Muscle of back (tissue), 13 donors: ENCODE measurements at places on chromosomes 13 and 19. TPM values are rescaled to one million over a fixed set of nuclear protein-coding genes. Genes with fewer than 3 reads are reported as not detected.

DNA sequence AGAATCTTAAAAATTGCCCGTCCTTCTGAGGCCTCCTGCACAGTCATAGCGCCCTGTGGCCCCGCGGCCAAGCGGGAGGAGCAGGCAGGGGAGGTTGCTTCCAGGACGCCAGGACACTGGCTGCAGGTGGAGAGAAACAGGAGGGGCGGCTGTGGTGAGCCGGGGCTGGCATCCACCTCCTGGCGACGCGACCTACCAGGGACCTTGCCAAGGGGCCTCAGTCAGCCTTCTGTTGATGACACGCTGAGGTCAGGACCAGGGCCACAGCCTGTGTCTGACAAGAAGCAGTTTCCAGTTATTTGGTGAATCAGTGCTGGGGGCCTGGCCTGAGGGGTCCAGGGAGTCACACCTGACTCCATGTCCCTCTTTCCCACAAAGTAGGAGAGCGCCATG, 13.3 kb upstream of the MKNK2 start:
- no peak for DNase-seq

DNA sequence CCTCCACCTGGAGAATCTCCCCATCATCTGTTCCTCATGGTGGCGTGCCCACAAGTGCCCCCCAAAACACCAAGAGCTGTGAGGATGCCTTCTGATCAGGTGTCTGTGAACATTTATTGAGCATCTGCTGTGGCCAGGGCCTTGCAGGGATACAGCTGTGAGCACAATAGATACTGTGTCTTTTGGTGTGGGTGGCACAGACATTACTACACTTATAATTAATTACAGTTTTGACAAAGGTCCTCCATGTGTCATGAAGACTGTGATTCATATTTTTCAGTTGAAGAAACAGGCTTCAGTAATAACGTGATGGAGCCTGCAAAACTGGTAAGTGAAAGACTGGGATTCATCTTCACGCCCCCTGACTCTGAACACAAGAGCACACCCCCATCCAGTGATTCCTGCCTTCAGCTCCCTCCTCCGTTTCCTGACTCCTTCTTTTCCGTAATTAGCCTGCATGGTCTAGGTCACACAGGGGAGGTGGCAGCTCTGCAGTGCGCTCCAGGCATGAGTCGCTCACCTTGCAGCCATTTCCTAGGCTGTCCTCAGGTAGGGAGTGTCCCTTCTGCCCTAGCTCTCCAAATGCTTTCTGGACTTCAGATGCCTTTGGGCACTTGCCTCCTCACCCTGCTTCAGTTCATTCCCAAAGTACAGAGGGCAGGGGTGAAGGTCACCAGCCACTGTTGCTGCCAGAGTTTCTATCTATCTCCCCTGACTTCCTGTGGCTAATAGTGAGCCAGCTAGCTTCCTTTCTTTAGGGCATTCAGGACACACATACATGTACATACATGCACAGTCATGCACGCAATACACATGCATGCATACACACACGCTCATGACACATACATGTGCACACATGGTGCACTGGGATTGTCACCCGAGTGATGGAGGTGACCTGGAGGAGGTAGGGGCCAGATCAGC, 66.5 kb downstream of the SIAH3 start:
- DNase-seq = no peak

DNA sequence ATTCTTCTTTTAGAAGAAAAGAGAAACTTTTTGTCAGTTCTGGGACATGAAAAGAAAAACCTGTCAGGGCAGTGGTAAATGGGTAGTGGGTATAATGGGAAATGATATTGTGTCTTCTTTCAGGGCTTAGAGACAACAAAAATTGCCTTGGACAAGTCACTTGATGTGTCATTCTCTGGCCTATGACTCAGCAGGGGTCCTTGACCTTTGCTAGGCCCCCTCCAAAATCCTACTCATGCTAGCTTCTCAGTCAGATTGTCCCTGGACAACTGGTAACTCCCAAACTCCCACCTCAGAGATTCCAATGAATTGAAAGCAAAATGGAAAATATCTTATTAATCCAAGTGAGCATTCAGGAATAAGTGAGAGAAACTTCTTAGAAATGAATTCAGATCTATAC, 258.8 kb upstream of the SPRY2 start:
- no peak for DNase-seq

- no peak for DNase-seq
These were observed 48.7 kb upstream of the MYCBP2 start for GRCh38 chr13:77375560-77376108.

GRCh38 chr13:104823709-104824108, 1711.8 kb downstream of the EFNB2 start:
- DNase-seq = no peak

DNA sequence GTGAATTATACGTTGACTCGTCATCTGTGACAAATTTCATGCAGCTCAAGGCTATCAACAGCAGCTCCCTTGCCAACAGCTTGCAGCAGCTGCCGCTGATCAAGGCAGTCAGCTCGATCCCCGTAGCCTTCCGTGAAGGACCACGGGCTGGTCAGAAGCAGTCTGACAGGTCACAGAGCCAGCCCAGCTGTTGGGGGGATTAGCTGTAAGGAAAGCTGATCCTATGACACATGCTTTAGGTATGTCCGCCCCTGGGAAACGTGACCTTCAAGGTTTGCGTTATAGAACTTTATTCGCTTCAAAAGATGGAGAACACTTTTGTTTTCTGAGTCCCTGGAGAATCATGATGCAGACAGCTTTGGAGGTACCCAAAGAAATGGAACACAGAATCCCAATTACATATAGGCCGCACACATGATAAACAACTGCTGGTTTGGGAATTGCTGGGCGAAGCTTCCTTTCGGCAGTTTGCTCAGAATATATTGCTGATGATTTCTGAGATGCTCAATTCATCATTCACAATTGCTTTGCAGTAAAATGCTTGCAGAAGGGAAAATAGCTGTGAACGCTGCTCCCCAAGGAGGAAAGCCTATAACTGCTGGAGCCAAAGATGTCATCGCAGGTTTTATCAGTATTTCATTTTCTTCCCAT, 62.6 kb upstream of the USP29 start:
- peak; percentile 98 for DNase-seq

DNA sequence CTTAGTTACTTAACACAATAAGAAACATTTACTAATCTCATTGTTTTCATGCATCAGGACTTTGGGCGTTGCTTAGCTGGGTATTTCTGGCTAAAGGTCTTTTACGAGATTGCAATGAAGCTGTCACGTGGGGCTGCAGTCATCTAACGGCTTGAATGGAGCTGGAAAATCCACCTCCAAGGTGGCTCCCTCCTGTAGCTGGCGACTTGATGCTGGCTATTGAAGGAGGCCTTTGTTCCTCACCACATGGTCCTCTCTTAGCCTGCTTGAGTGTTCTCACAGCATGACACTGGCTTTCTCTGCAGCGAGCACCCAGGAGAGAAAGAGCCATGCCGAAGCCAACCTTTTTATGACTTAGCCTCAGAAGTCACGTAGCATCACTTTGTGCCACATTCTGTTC, 92.0 kb downstream of the NHLRC3 start:
- DNase-seq = no peak

DNA sequence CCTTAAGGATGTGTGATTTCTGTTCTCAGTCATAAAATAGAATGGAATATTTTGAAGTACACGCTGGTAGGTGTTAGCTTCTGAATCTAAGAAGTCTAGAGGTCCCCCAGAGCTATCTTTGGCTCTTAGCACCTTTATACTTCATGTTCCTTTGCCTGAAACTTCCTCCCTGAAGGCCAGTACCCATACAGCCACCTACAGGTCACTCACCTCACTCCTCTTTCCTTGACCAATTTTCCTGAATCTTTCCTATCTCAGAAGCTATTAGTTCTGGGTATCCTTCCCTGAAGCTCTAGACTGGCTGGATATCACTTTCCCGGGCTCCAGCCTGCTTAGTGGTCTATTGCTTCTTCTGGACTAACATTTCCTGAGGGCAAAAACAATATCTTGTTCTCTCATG, 93.4 kb upstream of the EDNRB start:
- no peak for DNase-seq

DNA sequence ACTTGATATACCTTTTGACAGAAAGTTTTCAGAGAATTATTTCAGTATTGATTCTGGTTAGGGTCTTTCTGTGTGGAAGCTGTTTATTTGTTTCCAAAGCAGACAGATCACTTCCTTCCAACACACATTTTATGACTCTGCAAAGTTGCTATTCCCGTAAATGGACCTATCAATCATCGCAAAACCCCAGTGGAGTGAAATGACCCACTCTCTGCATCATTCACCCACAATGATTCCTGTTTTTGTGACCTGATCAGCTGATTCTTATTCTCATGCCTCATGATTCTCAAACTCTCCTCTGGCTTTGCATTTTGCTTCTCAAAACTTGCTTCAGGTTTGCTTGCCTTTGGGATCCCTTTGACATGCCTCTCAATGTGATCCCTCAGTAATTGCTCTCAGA, 453.7 kb downstream of the PCDH17 start:
- DNase-seq = no peak

DNA sequence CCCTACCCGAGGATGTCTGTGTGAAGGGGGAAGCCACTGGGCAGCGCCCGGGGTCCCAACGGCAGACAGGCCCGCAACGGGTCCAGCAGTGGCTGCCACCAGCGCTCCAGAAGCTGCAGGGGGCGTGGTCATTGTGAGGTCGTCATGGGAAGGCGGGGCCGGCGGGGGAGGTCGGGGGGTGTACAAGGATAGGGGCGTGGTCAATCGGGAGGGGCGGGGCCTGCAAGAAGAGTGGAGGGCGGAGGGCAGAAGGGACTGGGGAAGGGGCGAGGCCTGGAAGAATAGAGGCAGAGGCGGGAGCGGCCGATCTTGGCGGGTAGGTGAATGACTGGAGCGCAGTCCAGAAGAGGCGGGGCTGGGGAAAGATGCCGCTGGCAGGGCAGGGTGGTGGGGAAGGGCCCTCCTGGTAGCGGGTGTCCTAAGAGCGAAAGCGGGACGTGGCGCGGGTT, 4.4 kb downstream of the FUZ start:
- DNase-seq = peak; percentile 93

GRCh38 chr19:47096100-47096704, 17.4 kb downstream of the ZC3H4 start:
- no peak for DNase-seq

- DNase-seq = peak; percentile 87
These were observed 9.4 kb downstream of the HRC start for GRCh38 chr19:49145573-49146407.

- no peak for DNase-seq
These were observed 569.8 kb downstream of the FGF9 start for GRCh38 chr13:22240716-22241115.

- DNase-seq = no peak
These were observed 41.3 kb upstream of the NPAS1 start for GRCh38 chr19:46978171-46978869.

DNA sequence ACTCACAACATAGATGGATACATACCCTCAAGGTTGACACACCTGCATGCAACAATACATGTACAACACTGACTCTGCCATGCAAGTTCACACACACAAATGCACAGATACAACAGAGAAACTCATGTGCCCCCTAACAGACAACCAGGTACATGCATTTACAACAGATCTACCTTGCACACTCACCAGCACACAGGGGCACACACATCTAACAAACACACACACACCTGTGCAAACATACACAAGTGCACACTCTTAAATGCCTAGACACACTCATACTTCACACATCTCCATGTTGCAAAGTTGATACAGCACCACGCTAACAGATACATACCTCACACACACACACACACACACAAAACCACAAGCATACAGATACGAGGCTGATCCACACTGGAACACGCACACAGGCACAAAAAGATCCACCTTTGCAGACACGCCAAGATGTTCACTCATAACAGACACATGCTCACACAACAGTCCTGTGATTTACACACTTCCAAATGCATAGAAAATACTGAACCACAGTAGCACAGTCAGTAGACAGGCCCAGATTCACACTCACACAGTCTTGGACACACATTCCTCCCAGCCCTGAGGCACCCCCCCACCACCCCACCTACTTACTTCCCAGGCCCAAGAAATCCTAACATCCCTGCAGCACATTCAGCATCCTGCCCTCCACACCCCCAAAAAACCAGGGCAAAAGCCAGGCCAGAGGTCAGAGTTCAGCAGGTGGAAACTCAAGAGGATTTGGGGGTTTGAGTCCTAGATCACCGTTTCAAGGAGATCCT, 1.4 kb downstream of the LRFN1 start:
- DNase-seq = no peak

Gene ADAMTS10
- 35.8 TPM for polyA plus RNA-seq

Gene ZNF723
- polyA plus RNA-seq = not detected

Gene PDCD5
- 115 TPM for polyA plus RNA-seq

Gene TSSK6
- 0.68 TPM for polyA plus RNA-seq

Gene PEAK3
- 0.17 TPM for polyA plus RNA-seq

Gene IL12RB1
- polyA plus RNA-seq = 1.6 TPM

Gene ZNF256
- 6.7 TPM for polyA plus RNA-seq
